NCI-H187 (cell line): ENCODE measurements at places on chromosomes 12 and 14.

DNA sequence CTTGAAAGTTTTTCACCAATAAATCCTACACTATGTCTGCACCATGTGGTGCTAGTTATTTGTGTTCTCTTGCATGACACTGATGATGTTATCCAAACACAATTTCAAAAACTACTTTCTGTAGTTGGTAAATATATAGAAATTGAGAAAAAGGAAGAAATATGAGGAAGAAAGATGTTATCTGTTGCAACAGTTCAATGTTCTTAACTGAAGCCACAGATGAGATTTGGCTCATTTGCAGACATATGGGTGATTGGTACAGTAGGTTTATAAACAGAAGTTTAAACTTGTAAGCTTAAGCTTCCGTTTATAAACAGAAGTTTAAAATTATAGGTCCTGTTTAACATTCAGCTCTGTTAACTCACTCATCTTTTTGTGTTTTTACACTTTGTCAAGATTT, at the start of gene CLEC12A:
Gene CLEC12A (plus strand): TSS at position 229 of the 400 bp plus-strand sequence. CDS start 188 bp downstream, outside the sequence.
- DNase-seq: no peak

DNA sequence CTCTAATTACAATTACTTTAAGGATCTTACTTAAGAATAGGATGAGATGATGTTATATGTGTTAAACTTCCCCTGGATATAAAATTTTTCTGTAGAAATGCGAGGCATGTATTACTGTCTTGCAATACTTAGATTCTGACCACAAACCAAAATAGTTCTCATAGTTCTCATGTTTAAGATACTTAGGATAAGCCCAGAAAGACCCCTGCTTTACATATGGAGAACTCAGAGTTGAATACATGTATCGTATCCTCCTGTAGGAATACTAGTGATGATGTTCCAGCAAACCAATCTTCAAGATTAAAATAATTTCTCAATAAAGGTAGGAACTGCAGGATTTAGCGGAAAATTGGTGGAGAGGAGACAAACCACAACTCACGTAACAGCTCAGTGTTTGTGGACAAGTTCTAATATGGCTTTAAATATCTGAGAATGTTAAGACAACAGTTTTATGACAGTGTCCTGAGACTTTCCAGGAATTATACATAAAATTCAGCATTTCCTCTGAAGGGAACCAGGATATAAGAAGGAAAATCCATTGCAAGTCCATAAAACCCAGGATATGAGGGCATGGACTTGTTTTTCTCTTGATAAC, 114.7 kb upstream of the CRY1 start:
- no peak for DNase-seq

- no peak for DNase-seq
These were observed 275.7 kb upstream of the CRY1 start for GRCh38 chr12:107369006-107369405.

DNA sequence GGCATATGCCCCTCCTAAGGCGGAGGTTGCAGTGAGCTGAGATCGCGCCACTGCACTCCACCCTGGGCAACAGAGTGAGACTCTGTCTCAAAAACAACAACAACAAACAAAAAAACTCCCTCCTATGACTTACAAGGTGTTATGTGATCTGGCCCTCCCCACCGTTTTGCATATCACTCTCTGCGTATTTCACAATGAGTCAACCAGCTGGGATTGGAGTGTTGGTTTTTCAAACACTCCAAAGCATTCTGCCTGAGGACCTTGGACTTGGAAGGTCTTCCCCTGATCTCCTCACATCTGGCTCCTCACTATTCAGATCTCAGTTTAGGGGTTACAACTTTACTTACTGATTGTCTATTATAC, 14.0 kb downstream of the MANSC1 start:
- DNase-seq: no peak

DNA sequence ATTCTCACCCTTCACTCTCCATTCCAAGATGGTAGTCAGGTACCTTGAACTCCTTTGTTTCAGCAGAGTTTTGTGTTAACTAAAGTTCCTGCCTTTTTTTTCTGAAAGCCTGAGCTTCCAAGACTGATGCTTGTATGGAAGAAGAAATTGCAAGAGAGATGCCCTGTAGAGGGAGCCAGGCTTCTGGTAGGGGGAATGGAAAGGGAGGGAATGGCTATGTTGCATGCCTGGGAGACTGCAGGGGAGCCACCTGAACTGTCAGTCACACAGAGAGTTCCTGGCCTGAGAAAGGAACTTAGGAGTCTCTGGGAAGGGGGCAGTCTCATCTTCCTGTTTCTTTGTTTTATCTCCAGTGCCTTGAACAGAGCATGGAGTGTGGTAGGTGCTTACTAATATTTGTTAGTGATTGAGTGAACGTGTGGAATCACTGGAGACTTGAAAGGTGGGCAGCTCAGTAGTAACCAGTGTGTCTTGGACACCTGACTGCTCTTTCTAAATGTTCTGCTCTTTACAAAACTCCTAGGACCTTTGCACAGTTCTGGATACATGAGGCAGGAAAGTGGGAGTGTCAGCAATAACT, 132.2 kb downstream of the ANO4 start:
- no peak for DNase-seq

DNA sequence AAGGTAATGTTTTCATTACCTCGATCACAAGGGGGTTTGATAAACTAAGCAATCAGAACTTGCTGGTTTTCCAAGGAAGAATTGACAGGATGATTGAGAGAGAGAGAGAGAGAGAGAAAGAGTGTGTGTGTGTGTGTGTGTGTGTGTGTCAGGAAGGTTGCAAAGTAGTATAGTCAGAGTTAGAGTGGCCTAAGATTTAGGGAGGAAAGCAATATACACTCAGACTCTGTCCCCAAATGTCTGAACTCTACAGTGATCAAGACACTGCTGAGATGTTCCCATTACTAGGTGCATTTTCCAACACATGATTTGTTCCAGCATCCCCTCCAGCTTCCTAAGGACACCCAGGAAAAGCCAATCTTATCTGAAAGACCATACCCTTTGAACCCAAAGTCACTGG, 1074.1 kb downstream of the BCL11B start:
- DNase-seq: no peak

DNA sequence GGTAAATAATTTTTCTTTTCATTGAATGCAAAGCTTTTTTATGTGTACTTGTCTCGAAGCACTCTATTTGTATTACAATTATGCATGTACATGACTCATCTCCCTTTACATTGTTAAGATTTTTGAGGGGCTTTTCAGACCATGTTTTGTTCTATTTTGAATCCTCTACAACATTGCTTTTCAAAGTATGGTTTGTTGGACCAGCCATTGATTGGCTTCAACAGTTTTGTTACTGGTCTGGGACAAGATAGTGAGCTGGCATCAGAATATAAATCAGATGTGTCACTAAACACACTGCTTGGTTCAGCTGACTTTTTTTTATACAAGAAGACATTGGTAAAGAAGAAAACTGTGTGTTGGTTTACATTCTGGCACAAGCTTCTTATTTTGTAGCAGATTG, 122.3 kb downstream of the MON2 start:
- no peak for DNase-seq

- no peak for DNase-seq
These were observed 406 bp downstream of the PARP2 start for GRCh38 chr14:20343862-20344220.

GRCh38 chr12:24530689-24531088, 418.2 kb downstream of the BCAT1 start:
- no peak for DNase-seq

DNA sequence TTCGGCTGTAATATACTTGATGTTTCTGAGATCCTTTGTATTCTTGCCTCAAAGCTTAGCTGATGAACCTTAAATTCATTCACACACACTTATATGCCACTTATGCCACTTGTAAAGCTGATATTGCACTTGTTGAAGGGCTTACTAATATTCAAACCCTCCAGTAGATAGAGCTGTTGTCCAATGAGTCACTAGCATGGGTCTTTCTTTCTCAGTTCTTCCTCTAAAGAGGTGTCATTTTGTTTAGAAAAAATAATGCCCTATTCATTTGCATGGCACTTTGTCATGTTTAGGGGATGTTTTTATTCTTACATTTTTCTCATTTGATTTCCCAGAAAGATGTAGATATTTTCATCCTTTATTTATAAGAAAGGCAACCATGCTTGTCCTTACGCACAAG, 56.4 kb downstream of the MON2 start:
- no peak for DNase-seq

DNA sequence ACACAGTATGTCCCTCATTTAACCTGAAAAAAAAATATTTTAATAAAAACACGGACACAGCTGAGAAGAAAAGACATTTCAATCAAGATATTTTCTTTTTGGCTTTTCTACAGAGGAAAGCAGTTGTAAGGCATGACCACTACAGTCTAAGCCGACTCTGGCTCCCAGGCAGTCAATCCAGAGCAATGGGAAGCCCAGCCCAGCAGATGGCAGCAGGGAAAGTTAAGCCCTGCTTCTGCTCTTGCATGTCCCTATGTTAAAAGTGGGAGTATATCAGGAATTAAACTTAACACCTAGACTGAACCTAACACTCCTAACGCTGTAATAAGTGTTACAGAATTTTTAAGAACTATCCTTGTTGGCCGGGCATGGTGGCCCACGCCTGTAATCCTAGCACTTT, 19.5 kb upstream of the HAL start:
- DNase-seq: no peak

GRCh38 chr12:40439771-40440492, 215.1 kb downstream of the LRRK2 start:
- DNase-seq: no peak

- DNase-seq: no peak
These were observed 58.0 kb downstream of the TMEM116 start for GRCh38 chr12:111954969-111955368.

DNA sequence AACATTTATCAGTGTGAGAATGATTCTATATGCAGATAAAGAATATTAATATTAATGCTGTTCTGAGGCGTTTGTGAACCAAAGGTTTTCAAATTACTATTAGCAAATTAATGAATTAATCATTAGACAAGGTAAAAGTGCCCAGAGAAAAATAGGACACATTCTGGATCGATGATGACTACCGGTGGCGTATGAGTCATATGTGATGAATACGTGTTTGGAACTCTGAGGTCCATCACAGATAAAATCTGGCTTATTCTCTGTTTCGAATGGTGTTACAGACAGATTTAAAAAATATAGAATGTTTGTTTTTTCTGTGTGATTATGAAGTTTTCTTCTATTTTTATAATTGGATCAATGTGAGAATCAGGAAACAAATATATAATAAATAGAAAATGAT, 79.2 kb upstream of the RTL1 start:
- DNase-seq: no peak
